ENCODE measurements at places on chromosomes 11 and 22. TPM values are rescaled to one million over a fixed set of nuclear protein-coding genes. Genes with fewer than 3 reads are reported as not detected.
A peak's percentile ranks its signal among the peaks of the same experiment; 100 is the strongest.

GRCh38 chr22:24091551-24092420, 80.7 kb downstream of the CABIN1 start:
- no peak for DNase-seq

DNA sequence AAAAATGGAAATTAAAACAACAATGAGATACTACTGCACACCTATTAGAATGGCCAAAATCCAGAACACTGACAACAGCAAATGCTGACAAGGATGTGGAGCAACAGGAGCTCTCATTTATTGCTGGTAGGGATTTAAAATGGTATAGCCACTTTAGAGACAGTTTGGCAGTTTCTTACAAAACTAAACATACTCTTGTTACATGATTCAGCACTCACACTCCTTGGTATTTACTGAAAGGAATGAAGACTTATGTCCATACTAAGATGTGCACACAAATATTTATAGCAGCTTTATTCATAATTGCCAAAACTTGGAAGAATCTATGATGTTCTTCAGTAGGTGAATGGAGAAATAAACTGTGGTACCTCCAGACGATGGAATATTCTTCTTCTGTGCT, 40.8 kb downstream of the PGM2L1 start:
- no peak for DNase-seq

DNA sequence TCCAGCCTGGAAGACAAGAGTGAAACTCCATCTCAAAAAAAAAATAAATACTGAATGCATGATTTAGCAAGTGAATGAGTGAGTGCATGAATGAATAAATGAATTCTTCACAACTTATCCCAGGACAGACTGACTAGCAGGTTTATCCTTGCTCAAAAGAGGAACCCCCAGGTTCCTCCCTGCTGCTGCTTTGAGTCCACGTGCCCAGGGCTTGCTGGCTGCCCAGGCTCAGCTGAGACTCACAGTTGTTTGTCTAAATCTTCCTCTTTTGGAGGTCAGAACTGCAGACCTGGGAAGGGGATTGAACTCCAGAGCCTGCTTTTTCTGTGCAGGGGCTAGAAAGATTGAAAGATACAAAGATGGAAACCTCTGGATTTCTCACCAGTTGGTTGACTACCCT, 117.4 kb upstream of the TMEM45B start:
- DNase-seq = no peak

DNA sequence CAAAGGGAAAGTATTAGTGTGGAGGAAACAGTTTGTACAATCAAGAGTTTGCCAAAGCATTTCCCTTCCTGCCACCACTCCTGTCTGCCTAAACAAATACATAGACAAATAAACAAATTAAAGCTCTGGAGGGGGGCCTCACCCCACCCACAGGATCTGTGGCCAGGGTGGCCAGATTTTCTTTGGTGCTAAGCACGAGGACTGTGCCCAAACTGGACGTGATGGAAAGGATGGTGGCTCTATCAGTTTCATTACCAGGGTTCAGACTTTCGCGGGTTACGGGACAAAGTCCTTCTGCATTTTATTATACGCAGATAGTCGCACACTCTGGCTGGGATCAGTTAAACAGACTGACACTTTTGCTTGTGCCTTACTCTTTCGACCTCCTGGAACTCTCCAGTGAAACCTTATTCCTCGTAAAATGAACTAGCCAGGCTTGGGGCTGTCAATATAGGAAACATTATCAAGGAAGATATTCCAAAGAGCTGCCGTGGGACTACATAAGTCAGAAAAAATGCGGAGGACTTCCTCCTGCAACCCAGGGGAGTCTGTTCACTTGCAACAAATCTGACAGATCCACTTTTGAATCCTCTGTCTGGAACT, 11.2 kb downstream of the BARX2 start:
- DNase-seq = no peak

GRCh38 chr22:24521791-24522245, 26.7 kb downstream of the UPB1 start:
- peak; percentile 50 for DNase-seq

DNA sequence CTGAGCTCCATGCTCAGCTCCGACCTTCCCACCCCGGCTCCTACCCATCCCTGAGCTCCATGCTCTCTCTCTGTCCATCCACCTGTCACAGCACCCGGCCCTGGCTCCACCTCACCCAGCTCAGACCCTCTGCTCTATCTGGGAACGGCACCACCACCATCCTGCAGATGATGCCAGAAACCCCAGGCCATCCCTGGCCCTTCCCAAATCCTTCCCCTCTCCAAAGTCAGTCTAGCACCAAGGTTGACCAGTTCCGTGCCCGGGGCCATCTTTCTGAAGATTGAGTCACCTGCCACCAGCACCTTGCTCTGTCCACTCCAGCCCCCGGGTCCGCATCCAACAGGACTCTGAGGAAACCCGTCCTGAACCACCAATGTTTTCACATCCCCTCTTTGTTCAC, 969.6 kb downstream of the BRD1 start:
- no peak for DNase-seq

DNA sequence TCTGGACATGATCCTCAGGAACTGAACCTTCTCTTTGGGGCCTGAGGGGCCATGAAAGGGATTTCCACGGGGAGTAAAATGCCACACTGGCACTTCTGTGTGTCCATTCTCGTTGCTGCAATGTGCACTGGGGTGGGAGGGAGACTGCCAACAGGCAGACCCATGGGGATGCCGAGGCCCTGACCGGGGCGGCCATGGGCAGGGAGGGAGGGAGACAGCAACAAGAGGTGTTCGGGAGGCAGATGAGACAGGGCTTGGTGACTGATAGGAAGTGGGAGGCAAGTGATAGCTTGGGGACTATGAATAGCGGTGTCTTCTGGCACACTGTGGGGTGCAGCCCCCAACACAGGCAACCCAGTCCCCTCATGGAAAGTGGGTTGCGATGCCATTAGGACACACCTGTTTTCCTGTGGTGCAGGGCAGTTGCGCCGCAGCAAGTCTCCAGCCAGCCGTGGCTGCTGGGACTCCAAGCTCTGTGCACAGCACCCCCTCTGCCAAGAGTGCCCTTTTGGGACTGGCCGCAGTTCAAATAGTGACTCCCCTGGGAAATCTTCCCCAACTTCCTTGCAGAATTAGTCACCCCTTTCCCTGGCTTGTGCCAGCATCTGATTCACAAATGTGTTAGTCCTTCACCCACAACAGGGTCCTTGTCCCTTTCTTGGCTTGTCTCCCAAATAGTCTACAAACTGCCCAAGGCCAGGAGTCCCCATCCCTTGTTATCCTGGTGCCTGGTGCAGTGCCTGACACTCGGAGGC, 88.8 kb downstream of the CHST1 start:
- no peak for DNase-seq

DNA sequence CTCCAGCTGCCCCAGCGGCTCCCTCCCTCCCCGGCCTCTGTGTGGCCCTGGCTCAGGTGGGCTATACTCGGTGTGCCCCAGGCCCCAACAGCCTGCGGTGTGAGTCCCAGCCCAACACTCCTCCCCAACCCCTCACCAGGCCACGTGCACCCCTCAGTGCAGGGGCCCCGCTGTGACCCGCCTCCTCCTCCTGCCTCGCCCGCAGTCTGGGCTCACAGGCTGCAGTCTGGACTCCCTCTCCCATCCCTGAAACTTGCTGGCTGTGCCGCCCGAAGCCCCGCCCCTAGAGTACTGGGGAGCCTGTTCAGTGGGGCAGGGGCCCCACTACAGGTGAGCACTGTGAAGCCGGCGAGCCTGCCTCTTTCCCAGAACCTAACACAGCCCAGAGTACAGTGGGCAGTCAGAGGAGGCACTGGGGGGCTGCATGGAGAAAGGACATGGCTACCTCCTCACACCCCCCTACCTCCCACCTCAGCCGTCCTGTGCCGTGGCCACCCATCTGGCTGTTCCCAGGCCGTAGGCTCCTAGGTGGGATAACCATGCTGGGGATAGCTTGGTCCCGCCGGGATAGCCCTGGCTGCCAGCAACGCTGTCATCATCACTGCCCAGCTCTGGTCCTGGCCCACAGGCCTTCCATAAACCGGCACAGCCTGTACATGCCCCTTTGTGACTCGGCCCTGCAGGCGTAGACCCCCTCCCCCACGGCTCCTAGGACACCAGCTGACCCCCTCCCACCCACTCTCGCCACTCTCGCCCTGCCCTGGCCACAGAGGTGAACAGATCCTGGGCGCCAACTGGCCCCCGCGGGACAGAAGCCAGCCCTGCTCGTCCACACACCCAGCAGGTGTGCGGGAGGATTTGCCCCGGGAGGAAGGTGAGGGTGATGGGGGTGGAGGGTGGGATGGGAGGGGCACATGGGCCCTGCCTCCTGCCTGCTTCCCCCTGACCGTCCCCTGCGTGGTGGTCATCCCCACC, 29.7 kb downstream of the CELSR1 start:
- no peak for DNase-seq

Gene TUBA8
- polyA plus RNA-seq = 4.4 TPM

Gene KBTBD4
- polyA plus RNA-seq = 28.4 TPM

Gene ARVCF
- polyA plus RNA-seq = 16.8 TPM

Gene GPHA2
- 1.6 TPM for polyA plus RNA-seq
